ENCODE measurements at places on chromosomes 1 and 21. TPM values are rescaled to one million over a fixed set of nuclear protein-coding genes. Genes with fewer than 3 reads are reported as not detected.

Gene AJAP1
- total RNA-seq: not detected

Gene RYR2
- total RNA-seq: not detected

Gene PROX1
- 0.10 TPM for total RNA-seq

Gene CHIT1
- total RNA-seq: 1.3 TPM

Gene PGLYRP3
- total RNA-seq: not detected

- no peak overlapping the region for H3K27ac ChIP-seq
- peaks cover 2% of the 10 kb centered on the region for H3K27me3 ChIP-seq
- no peaks in the 10 kb centered on the region for H3K4me1 ChIP-seq
Measured at GRCh38 chr1:224897529-224898327, 31.7 kb upstream of the DNAH14 start.

- DNase-seq: peak; percentile 92
- H3K4me1 ChIP-seq: peaks cover 22% of the 10 kb centered on the region
- peaks cover 2% of the 10 kb centered on the region for H3K36me3 ChIP-seq
- peak overlapping the region; percentile 99 for H3K27ac ChIP-seq
- H3K27me3 ChIP-seq: no peaks in the 10 kb centered on the region
Measured at GRCh38 chr1:63593886-63594605, 835 bp downstream of the PGM1 start.

GRCh38 chr1:154902938-154903566 is 33.0 kb upstream of the KCNN3 start:
- H3K27ac ChIP-seq: no peak overlapping the region
- H3K4me1 ChIP-seq: no peaks in the 10 kb centered on the region
- DNase-seq: no peak
- no peaks in the 10 kb centered on the region for H3K36me3 ChIP-seq
- no peak overlapping the region for H3K4me3 ChIP-seq
- H3K27me3 ChIP-seq: no peaks in the 10 kb centered on the region

DNA sequence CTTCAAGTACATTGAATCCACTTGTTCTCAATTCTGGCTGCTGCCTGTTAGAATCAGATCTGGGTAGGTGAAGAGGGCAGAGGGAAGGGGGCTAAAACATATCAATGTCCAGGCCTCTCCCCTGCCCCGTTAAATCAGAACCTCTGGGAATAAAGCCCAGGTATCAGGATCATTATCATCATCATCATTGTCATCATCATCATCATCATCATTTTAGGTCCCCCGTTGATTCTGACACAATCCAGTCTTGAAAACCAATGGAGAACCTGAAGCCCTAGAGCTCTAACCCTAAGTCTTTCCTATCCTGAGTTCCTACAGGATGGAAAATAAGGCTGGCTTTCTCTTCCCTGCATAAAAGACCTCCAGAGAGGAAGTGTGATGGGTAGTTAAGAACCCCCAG is 93.1 kb downstream of the TAS1R2 start:
- no peak overlapping the region for H3K4me3 ChIP-seq

- H3K27me3 ChIP-seq: peaks cover 42% of the 10 kb centered on the region
- H3K27ac ChIP-seq: no peak overlapping the region
- H3K4me3 ChIP-seq: no peak overlapping the region
- no peak for DNase-seq
Measured at GRCh38 chr1:47722909-47723580, 274.1 kb downstream of the TRABD2B start.

GRCh38 chr1:19654886-19655717 is 9.6 kb upstream of the HTR6 start:
- no peaks in the 10 kb centered on the region for H3K27me3 ChIP-seq
- H3K4me3 ChIP-seq: no peak overlapping the region
- peaks cover 23% of the 10 kb centered on the region for H3K4me1 ChIP-seq
- H3K36me3 ChIP-seq: no peaks in the 10 kb centered on the region

DNA sequence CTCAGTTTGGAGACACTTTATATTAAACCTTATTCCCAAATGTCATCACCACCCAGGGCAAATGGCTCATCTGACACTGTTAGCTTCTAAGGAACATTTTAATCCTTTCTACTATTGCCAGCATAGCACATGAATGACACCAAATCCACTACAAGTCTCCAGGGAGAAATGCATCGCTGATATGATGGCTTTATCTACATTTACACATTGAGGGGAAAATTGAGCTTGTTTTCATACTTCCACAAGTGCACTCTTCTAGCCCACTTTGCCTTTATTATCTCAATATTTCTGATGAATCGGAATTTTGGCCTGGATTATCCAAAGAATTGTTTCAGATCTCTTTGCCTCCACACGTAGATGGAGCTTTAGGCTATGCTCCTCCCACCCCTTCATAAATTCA is 75.4 kb downstream of the RUNX1 start:
- peaks cover 3% of the 10 kb centered on the region for H3K27me3 ChIP-seq
- peak overlapping the region; percentile 69 for H3K4me3 ChIP-seq
- peaks cover 4% of the 10 kb centered on the region for H3K36me3 ChIP-seq
- peaks cover 73% of the 10 kb centered on the region for H3K4me1 ChIP-seq
- peak overlapping the region; percentile 80 for H3K27ac ChIP-seq
- DNase-seq: no peak

- peaks cover 2% of the 10 kb centered on the region for H3K27me3 ChIP-seq
- H3K36me3 ChIP-seq: no peaks in the 10 kb centered on the region
- H3K4me3 ChIP-seq: no peak overlapping the region
- no peaks in the 10 kb centered on the region for H3K4me1 ChIP-seq
- DNase-seq: no peak
Measured at GRCh38 chr1:78375996-78376395, 114.8 kb upstream of the PTGFR start.

- no peaks in the 10 kb centered on the region for H3K27me3 ChIP-seq
- H3K4me1 ChIP-seq: peaks cover 86% of the 10 kb centered on the region
- no peak for DNase-seq
- peak overlapping the region; percentile 76 for H3K27ac ChIP-seq
- peak overlapping the region; percentile 32 for H3K4me3 ChIP-seq
Measured at GRCh38 chr1:198671136-198671535, 32.3 kb downstream of the PTPRC start.

- H3K4me1 ChIP-seq: peaks cover 7% of the 10 kb centered on the region
- H3K4me3 ChIP-seq: no peak overlapping the region
- H3K27me3 ChIP-seq: peaks cover 6% of the 10 kb centered on the region
- DNase-seq: no peak
Measured at GRCh38 chr21:45448810-45449657, 44.1 kb downstream of the COL18A1 start.

DNA sequence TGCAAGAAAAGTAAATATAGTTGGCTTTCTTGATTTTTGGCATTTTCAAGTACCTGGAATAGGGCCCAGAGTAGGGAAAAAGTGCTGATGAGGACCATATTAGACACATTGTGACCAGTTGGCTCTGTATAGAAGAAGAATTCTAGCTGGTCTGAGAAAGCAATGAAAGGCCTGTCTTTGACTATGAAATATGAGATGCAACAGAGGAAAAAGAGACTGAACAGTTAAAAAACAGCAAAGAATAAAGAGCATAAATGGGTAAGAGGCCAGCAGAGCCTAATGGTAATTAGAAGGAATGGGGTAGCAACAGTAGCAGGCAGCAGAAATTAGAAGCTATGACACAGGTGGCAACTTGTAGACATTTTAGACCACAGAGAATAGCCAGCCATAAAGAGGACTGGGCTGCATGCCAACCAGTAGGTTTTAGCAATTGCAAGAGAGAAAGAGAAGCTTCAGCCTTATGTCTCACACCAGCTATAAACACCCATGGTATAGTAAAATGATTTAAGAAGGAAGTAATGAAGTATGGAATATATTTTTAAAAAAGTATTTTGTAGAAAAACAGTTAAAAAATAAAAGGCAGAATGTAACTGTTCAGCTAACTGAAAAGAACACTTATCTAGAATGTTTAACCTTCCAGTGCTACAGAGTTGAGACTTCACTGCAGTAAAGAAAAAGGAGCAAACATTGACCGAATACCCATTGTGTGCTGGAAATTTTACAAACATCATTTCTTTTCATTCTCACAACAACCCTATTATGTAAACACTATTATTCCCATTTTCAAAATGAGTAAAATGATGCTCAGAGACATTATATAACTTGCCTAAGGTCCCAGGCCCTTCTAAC is 114.1 kb downstream of the LHX4 start:
- H3K36me3 ChIP-seq: peaks cover 29% of the 10 kb centered on the region
- no peak overlapping the region for H3K27ac ChIP-seq
- no peaks in the 10 kb centered on the region for H3K4me1 ChIP-seq

DNA sequence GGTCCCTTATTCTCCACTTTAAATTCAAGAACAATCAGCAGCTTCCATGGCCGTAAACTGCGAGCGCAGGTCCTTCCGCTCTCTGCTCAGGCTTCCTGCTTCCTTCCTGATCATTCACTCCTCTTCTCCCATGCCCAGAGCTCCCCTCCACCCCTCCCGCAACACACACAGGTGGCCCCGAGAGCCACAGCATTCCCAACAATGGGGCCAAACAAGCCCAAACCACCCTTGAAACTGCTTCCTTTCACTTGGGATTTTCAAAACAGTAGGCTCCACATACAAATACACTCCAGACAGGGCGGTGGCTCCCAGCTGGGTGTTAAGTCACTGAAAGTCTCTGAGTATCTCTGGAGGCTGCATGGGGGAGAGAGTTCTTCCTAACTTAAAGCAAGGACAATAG is 11.4 kb downstream of the FAM89A start:
- H3K4me3 ChIP-seq: no peak overlapping the region
- no peak for DNase-seq
- H3K36me3 ChIP-seq: peaks cover 3% of the 10 kb centered on the region
- H3K27me3 ChIP-seq: no peaks in the 10 kb centered on the region

GRCh38 chr21:27047283-27047657 is 80.4 kb upstream of the ADAMTS5 start:
- no peaks in the 10 kb centered on the region for H3K4me1 ChIP-seq
- H3K36me3 ChIP-seq: no peaks in the 10 kb centered on the region
- no peaks in the 10 kb centered on the region for H3K27me3 ChIP-seq
- no peak overlapping the region for H3K4me3 ChIP-seq

GRCh38 chr1:45134461-45134873 is 71.9 kb downstream of the ZSWIM5 start:
- no peaks in the 10 kb centered on the region for H3K27me3 ChIP-seq
- no peaks in the 10 kb centered on the region for H3K36me3 ChIP-seq
- DNase-seq: no peak
- H3K4me1 ChIP-seq: peaks cover 8% of the 10 kb centered on the region
